ENCODE measurements at places on chromosomes 7 and 10.

- no peak for DNase-seq
These were observed 209.6 kb downstream of the EBF3 start for GRCh38 chr10:129754211-129755050.

DNA sequence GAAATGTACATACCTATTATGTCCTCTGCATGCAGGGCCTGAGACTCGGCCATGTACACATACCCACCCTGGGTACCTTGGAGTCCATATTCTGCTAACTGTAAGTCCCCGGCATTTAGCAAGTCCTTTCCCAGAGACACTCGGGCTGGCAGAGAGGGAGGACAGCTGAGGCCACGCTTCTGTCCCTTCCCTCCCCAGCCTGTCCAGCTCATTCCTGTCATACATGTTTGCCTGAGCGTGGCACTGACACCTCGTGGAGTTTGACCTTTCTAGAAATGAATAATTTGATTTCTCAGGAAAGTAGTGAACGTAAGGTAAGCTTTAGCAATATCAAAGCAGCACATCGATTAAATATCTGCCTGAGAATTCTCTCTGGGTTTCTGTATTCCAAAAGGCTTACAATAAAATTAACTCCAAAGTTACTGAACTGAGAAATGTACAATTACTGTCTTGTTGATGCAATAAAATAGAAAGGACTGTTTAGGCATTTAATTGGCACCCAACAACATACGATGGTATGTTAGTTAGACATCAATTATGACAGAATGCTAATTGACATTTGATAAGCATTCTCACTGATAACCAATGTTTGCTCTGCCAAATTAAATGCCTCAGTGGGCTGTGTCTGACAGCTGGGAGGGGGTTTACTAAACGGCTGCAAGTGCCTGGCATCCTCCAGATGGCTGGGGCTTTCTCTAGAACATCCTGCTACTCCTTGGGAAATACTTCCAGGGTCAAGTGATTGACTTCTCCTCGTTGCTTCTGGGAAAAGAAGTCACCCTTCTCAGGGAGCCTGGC is 221.2 kb downstream of the CCSER2 start:
- no peak for DNase-seq

- no peak for DNase-seq
These were observed 53.7 kb upstream of the IGFBP3 start for GRCh38 chr7:45974540-45975360.

DNA sequence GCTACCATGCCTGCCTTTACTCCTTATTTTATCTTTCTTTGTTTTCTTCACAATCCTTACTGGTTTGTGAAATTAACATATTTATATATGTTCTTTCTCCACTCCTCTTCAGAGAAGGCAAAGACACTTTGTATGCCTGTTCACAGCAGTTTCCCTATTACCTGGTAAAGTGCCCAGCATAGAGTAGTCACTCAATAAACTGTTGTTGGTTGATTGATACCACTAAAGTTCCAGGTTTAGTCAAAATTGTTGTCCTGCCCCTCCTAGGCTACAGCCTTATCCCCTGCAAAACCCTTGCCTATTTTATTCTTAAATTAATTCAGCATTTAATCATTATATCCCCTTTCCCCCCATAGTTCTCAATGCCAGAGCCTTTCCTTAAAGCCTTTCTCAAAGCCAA is 76.1 kb downstream of the POLL start:
- no peak for DNase-seq

DNA sequence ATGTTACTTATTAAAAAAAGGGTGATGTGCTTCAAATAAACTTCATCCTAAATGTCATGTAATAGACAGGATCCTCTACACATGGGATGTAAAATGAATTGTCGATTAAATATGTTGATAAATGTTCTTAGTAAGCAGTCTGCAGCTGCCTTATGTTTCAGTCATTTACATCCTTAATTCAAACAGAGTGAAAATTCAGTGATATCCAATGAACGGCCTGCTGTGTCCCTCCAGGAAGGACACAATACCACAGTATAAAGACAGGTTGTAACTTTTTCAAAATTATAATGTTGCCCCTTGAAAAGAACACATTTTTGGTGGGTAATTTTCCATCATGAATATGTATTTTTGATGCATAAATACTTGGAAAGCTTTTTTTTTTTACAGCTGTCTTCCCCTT is 266.5 kb upstream of the SEMA3A start:
- DNase-seq = no peak

DNA sequence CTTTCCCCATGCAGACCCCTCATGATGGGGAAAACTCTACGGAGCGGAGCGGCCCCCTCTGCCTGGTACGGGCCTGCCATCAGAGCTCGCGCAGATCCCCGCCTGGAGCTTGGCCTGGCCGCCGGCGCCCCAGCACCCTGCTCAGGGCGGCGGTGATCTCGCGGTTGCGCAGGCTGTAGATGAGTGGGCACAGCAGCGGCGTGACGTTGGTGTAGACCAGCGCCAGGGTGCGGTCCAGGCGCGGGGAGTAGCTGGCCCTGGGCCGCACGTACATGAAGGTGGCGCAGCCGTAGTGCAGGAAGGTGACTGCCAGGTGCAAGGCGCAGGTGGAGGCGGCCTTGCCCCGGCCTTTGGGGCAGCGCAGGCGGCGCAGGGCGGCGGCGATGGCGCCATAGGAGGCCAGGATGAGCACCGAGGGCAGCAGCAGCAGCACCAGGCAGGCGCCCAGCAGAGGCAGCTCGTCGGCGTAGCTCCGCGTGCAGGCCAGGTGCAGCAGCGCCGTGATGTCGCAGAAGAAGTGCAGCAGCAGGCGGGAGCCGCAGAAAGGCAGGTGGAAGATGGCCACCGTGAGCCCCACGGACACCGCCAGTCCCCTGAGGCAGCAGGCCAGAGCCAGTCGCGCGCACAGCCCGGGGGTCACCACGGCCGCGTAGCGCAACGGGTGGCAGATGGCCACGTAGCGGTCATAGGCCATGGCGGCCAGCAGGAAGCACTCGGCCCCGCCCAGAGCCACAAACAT is 33.4 kb downstream of the TAS2R41 start:
- DNase-seq = no peak

GRCh38 chr7:129778770-129779601 is 167.5 kb downstream of the NRF1 start:
- no peak for DNase-seq

- no peak for DNase-seq
These were observed 129.8 kb downstream of the PPP1R17 start for GRCh38 chr7:31816810-31817209.

DNA sequence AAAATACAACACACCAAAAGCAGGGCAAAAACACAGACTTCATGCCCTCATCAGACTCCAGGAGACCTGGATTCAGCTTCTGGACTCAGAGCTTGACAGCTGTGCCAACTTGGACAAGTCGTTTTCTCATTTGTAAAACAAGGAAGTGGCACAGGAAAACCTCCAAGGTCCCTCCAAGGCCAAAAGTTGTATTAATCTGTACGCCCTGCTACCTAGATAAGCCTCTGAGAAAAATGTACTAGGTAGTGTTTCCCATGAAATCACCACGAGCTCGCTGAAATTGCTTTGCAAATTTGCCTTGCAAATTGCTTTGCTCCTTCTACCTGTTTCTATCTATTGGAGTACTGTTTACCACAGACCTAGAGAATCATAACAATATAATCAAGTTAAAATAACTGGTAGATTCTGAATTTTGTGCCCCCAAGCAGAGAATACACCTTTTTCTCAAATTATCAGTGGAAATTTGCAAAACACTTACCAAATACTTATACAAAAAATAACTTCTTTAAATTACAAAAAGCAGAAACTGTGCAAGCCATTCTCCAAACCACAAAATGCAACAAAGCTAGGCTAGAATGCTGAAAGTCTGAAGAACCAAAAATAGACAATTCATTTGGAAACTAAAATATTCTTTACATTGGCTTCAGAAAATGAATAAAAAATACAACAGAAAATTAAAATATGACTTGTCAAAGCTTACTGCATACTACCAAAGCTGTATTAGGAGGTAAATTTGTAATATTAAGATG is 158.1 kb upstream of the CHST15 start:
- no peak for DNase-seq

GRCh38 chr7:99362801-99363200 is 11.7 kb upstream of the ARPC1B start:
- DNase-seq = no peak
